ENCODE measurements at places on chromosomes 12 and 14.
A peak's percentile ranks its signal among the peaks of the same experiment; 100 is the strongest.

DNA sequence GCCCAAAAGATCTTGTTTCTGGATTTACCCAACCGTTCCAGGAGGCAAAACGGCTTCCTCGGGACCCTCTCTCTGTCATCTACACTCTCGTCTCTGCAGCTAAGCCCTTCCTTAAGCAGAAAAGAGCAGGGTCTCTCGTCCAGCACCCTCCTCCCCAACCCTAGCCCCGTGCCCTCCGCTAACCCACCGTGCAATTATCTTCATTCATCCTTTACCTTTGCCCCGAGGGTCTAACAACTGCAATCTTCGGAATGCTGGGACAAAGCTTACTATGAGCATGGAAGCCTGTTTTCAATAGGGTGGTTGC, 276 bp upstream of the BMAL2 start:
- peak; percentile 7 for DNase-seq

DNA sequence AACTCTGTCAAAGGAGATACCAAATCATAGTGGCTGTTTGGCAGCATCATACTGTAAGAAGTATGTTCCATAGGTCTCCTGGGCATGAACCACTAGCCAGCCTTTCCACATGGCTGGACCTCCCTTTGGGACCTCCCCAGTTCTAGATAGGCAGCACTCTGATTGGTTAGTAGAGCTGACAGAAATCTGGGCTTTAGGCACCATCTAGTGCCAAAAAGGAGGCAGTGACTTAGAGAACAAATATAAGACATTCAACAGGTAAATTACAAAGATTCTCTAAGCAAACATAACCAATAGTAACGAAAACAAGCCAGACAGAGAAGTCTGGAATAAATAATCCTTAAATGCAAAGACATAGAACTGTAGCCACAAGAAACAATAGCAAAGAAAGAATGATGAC, 148.0 kb upstream of the PDE3A start:
- no peak for DNase-seq

GRCh38 chr12:89448951-89449371, 75.6 kb downstream of the GALNT4 start:
- DNase-seq: no peak

DNA sequence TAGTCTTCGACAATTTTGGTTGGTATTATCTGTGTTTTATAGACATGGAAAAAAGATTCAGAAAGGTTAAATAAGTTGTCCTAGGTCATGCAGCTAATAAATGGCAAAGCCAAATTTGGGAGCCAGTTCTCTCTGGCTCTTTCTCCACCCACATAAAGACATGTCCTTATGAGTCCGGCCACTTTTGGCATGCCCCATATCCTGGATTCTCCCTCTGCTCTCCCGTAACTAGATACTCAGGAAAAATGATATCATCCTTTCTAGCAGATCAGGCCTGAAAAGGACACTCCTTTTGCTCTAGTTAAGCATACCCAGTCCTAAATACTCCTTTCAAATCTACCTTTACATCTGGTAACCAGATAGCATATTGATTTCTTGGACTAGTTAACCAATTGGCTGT, 64.4 kb downstream of the TTLL5 start:
- no peak for DNase-seq

DNA sequence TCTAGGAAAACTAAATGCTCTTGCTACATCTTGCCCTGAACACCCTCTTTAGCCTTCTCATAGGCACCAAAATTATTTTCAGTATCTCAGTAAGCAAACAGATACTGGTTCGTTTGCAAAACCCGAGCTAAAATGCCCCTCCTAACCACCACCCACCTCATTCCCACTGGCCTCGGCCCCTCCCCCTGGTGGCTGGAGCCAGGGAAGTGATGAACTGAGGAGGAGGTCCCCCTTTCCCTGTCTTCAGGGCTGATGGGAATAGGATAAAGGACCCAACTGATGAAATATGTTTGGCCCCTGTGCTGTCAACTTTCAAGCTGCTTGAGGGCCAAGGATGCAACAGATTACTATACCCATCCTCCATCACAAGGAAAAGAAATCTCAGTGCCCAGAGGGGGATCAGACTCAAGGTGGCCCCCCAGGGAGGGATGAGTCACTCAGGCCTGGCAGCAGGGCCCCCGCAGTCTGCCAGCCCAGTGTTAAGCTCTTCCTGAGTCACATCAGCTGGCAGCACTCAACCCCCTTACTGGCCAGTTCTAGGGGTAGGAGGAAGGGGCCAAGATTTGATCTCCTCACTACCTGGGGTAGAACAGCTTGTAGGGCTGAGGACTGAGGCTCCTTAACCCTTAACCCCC, 1.7 kb downstream of the ANKRD52 start:
- DNase-seq: peak; percentile 14

DNA sequence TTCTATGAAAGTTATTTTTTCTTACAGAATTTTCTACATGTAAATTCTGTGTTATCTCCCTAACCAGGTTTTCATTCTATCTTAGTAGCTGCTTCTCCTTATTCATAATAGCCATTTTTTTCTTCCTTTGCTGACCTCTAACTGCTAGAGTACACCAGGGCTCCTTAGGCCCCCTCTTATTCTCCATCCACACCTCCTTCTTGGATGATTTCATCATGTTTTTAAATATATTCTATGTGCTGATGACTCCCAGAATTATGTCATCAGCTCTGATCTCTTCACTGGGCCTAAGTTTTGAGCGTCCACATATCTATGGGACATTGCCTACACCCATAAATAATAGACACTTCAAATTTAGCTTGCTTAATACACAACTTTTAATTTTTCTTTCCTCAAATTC, 721.5 kb downstream of the SLC16A7 start:
- DNase-seq: no peak

GRCh38 chr14:95858893-95859292, 17.7 kb upstream of the TUNAR start:
- no peak for DNase-seq

DNA sequence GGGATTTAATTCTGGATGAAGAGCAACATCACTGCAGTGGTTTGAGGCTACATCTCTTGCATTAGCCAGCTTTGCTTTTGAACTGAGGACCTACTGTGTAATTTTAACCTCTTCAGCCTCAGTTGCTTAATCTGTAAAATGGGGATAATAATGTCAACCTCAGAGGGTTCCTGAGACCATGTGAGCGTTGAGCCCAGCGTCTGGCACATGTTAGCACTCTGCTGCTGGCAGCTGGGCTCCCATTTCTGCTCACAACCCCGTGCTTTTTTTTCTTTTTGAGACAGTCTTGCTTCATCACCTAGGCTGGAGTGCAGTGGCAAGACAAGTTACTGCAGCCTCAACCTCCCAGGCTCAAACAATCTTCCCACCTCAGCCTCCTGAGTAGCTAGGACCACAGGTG, 31.6 kb downstream of the TESC start:
- DNase-seq: no peak

DNA sequence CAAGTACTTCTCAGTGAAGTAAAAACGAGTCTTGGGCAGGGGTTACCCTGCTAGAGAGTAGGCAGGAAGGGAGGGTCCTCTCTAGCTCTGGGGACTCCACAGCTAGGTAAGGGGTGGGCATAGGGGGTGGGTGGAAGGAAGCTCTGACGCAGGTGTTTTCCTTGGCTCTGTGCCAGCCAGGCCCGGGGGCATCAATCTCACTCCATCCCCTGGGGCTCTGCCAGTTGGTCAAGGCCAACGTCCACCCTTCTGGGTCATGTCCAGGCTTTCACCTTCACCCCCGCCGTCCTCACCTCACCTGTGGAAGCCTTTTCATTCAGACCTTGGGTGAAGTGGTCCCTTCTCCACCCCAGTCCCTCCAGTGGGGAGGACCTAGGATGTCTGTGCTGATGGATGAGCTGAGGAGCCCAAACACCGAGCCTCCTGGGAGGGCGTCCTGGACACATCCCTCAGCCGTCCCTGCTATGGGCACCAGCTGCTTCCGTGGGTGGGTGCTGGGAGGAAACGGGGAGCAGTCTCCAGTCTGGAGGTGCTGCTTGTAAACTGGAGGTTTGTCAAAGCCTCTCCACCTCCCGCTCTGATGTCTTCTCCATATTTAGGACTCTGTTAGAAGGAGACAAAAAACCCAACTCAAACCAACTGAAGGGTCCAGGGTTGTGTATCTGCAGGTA, 71.5 kb upstream of the SFSWAP start:
- DNase-seq: no peak

DNA sequence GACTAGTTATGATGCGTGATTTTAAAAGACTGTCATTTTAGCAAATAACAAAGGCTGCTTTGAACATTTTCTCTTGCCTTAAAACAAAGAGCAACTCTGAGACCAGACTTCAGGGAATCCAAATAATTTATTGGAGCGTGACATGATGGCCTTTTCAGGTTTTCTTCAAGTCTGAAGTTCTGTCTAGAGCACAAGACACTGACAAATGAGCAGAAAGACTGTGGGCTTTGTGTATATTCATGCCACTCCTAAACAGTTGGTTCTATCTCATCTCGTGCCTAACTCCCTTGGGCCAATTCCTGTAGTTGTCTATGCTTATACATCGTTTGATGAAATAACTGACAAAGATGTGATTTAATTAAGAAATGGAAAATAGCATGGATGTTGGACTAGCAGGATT, 47.5 kb downstream of the IFT81 start:
- DNase-seq: no peak

- DNase-seq: no peak
Observed at GRCh38 chr12:67807814-67808213, 159.3 kb downstream of the DYRK2 start.

GRCh38 chr12:121711361-121712189, 977 bp upstream of the TMEM120B start:
- DNase-seq: no peak

DNA sequence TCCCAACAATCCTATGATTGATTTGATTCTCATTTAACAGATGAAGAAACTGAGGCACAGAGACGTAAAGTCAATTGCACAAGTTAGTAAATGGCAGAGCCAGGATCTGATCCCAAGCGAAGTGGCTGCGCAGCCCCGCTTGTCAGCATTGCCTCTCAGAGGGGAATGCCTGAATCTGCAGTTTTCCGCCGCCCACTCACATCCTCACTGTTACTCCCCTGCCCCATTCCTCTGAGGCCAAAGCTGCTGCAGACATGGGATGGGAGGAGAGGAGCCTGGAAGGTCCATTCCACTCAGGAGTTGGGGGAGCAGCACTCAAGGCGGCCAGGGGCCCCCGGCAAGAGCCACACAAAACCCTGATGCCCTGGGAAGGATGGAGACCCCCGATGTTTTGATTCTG, 1.0 kb downstream of the NRIP2 start:
- no peak for DNase-seq
